Esophagus muscularis mucosa (tissue), 4 donors: ENCODE measurements at places on chromosomes 13 and 19. TPM values are rescaled to one million over a fixed set of nuclear protein-coding genes. Genes with fewer than 3 reads are reported as not detected.

The USP12 gene
- 55.6 TPM for total RNA-seq

The RNF113B gene
- not detected for total RNA-seq

The NLRP4 gene
- not detected for total RNA-seq

The EDNRB gene
- 55.3 TPM for total RNA-seq

The COL5A3 gene
- 21.2 TPM for total RNA-seq

The DCT gene
- 0.78 TPM for total RNA-seq

The ZNF616 gene
- 6.6 TPM for total RNA-seq

The RAX2 gene
- total RNA-seq = not detected

DNA sequence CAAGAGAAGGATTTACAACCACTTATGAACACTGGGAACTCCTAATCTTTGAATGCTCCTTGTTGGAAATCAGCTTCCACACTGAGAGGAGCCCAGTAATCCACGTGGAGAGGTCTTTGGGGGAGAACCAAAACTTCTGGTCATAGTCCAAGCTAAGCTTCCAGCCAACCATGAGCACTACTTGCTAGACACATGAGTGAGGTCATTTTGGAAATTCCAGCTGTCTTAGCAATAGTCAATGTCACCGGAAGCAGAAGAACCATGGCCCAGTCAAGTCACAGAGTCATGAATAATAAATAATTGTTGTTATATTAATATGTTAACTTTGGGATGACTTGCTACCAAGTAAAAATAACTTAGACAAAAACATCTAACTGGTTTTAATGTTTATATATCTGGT is 324.9 kb upstream of the SGCG start:
- DNase-seq = no peak
- H3K4me1 ChIP-seq = no peaks in the 10 kb centered on the region
- H3K27me3 ChIP-seq = no peaks in the 10 kb centered on the region
- H3K27ac ChIP-seq = no peak overlapping the region
- no peak overlapping the region for H3K4me3 ChIP-seq

GRCh38 chr19:20186174-20186573 is 19.2 kb downstream of the ZNF486 start:
- no peak overlapping the region for H3K4me3 ChIP-seq
- H3K27me3 ChIP-seq = no peaks in the 10 kb centered on the region
- peaks cover 14% of the 10 kb centered on the region for H3K36me3 ChIP-seq
- no peak for DNase-seq

GRCh38 chr13:74166261-74167004 is 32.2 kb upstream of the KLF12 start:
- H3K4me1 ChIP-seq = no peaks in the 10 kb centered on the region
- no peaks in the 10 kb centered on the region for H3K36me3 ChIP-seq
- no peaks in the 10 kb centered on the region for H3K27me3 ChIP-seq
- no peak overlapping the region for H3K27ac ChIP-seq

DNA sequence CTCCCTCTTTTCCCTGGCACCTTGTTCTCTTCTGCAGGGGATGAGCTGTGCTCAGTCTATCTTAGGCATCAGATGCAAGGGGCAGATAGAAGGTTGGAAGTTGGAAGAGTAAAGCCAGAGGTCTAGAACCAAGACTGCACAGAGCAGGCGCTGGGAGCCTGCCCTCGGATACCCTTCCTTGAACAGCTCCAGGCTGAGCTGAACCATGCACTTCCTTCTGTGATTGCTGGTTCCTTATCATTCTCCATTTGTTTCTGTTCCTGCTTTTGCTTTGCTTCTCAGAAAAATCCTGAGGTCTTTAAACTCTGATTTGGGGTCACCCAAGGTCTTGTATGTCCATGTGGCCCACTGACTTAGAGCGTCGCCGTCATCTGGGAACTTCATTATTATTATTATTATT is 36.3 kb downstream of the ARHGEF18 start:
- no peak for DNase-seq
- no peak overlapping the region for H3K27ac ChIP-seq
- H3K36me3 ChIP-seq = no peaks in the 10 kb centered on the region
- no peaks in the 10 kb centered on the region for H3K4me1 ChIP-seq
- no peak overlapping the region for H3K4me3 ChIP-seq

DNA sequence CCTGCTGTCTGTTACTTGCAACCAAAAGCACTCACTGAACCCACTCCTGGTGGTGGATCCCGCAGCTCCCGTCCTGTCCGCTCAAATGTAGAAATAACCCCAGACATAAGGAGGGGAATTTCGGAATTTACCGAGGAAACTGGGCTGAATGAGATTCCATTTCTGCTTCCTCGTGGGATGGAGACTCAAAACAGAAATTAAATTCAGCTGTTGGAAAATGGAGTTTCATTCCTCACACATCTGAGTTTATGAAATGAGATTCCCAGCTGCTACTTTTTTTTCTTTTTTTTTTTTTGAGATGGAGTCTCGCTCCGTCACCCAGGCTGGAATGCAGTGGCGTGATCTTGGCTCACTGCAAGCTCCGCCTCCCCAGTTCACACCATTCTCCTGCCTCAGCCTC is 44.3 kb downstream of the COLGALT1 start:
- no peak overlapping the region for H3K27ac ChIP-seq
- H3K4me1 ChIP-seq = no peaks in the 10 kb centered on the region
- no peaks in the 10 kb centered on the region for H3K36me3 ChIP-seq
- H3K4me3 ChIP-seq = no peak overlapping the region
